ENCODE measurements at places on chromosomes 7 and 10.

DNA sequence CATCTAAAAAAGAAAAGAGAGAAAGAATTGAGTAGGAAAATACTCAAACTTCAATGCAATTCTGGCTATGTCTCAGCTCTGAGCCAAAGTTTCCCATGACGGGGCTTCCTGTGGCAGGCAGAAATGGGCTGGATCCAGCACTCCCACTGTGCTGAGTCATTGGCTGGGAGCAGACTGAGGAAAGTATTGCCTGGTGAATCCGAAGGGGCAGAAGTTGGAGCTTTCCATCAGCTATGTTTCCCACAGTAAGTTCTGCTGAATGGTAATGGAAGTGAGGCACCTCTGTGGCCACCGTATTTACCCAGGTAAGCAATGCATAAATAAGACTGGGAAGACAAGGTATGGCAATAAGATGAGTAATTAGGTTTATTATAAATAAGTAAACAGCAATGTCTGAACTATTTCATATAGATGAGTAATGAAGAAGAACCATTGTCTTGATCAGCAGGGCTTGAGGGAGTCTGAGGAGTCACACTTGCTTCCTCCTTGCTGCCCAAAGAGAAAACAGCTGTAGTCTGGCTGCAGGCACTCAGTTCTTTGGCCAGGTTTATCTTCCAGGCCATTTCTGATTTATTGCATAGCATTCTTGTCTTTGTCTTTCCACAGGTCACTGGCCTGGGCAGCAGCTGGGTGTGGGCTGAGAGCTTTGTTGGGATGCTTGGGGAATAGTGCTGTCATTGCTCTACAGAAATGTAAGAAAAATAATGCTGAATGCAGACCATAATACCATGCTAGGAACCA, 255.3 kb downstream of the DNAJB9 start:
- no peak for DNase-seq

DNA sequence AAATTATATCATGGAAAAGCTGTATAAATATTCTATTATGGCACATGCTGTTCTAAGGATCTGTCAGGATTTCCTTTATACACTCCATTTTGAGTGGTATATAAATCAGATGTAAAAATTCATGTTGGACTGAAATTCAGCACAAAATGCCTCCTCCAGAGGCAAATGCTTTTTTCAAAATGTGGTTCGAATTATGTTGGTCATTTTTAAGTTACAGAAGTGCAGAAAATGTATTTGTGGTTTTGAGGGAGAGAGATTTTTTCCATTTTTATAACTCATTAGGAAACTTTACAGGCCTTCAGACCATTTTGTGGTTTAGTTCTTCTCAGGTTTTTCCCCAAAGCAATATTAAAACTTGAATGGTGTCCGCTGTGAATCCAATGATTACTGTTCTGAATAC, 2.9 kb downstream of the PPP1R3A start:
- no peak for DNase-seq

DNA sequence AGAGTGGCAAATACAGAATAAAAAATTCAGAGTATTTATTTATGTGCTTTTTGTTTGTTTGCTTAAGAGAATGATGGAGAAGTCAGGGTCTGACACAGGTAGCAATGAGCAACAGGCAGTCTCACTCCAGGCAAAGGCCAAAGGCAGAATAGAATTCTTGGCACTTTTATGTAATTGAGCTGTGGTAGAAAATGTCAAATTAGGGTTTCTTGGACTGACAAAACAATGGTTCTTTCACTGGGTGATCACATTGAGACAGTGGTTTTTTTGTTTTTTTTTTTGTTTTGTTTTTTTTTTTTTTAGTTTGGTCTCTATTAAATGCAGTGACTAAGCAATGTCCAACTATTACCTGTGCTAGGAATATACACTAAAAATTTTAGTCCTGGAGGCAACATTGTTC, 27.4 kb downstream of the POM121L12 start:
- DNase-seq: no peak

GRCh38 chr7:117411539-117411938, 15.8 kb downstream of the ASZ1 start:
- DNase-seq: no peak

DNA sequence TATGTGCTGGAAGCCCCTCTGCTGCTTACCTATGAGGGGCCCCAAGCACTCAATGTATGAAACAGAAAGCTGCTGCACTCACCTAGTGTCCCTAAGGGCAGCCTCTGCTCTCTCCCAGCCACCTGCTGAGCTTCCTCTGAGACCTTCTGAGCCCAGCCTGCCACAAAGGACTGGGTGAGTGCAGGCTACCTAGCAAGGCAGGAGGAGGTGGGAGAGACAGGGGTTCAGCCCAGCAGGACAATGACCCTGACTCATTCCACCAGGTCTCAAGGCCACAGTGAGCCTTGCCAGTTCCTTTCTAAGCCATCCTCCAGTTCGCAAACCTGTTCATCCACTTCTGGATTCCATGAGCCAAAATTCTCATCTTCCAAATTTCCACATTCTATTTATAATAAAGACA, 16.3 kb downstream of the VOPP1 start:
- DNase-seq: no peak

Measured in esophagus squamous epithelium (tissue), 5 donors.